Activated CD8-positive, alpha-beta T cell treated with anti-CD3 and anti-CD28 coated beads, Interleukin-2, amount 10 ng/mL, durations not matched to agents 7 days and 5 days (primary cell): ENCODE measurements at places on chromosomes 2 and 18. TPM values are rescaled to one million over a fixed set of nuclear protein-coding genes. Genes with fewer than 3 reads are reported as not detected.

DNA sequence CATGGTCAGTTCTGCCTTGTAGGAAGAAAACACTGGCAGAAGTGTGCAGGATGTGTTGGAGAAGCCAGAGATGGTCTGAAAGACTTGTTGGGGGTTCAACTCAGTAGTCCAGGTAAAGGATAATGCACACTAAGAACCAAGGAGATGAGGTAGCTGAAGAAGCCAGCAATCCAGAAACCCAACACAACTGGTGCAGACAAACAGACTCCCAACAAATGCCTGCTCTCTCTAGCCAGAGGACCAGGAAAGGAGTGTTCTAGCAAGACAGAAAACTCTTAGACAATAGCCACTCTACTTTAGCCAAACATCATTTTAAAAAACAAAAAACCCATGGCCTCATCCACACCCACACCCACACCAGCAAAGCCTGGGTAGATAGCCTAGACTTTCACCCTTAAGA is 33.9 kb downstream of the EVA1A start:
- no peaks in the 10 kb centered on the region for H3K36me3 ChIP-seq
- H3K4me3 ChIP-seq: no peak overlapping the region
- no peaks in the 10 kb centered on the region for H3K4me1 ChIP-seq
- no peak overlapping the region for H3K27ac ChIP-seq
- DNase-seq: no peak

- H3K4me3 ChIP-seq: no peak overlapping the region
- H3K27me3 ChIP-seq: no peaks in the 10 kb centered on the region
- no peak for DNase-seq
- H3K4me1 ChIP-seq: no peaks in the 10 kb centered on the region
Observed at GRCh38 chr2:120398051-120398995, 52.4 kb downstream of the INHBB start.

DNA sequence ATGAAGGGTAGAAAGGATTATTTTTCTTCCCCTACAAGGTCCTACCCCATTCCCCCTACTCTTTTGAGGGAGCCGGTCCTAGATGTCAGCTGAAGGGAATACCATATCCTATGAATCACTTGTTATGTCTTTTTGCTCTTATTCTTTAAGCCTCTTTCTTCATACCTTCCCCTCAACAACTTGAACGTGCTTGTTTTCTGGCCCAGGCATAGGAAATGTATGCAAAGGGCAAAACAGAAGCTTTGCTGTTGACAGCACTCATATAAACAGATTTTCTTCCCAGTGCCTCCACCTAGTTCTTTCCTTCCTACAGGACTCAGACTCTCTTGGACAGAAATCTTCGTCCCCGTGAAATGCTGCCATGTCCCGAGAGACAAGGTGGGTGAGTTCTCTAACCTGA is 64.6 kb downstream of the TMEM17 start:
- H3K4me1 ChIP-seq: no peaks in the 10 kb centered on the region
- H3K27ac ChIP-seq: no peak overlapping the region
- H3K27me3 ChIP-seq: peaks cover 2% of the 10 kb centered on the region
- DNase-seq: no peak
- no peaks in the 10 kb centered on the region for H3K36me3 ChIP-seq

DNA sequence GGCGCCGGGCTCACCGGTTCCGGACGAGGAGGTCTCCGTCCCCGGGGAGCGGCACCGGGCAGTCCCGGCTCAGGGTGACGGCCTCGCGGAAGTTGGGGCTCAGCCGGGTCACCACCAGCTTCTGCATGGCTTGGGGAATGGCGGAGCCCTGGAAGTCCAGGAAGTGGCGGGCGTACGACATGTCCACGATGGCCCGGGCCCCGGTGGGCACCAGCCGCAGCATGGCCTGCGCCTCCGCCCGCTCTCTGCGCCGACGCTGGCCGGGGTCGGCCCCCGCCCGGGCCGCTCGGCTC is 157 bp downstream of the PTGR3 start:
- H3K4me3 ChIP-seq: peak overlapping the region; percentile 90
- peaks cover 17% of the 10 kb centered on the region for H3K36me3 ChIP-seq
- no peak for DNase-seq
- H3K27ac ChIP-seq: peak overlapping the region; percentile 73

DNA sequence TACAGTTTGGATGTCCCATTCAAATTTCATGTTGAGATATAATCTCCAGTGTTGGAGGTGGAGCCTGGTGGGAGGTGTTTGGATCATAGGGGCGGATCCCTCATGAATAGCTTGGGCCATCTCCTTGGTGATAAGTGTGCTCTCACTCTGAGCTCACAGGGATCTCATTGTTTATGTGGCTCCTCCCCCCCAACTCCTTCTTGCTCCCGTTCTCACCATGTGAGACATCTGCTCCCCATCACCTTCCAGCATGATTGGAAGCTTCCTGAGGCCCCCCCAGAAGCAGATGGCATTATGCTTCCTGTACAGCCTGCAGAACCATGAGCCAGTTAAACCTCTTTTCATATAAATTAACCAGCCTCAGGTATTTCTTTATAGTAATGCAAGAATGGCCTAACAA is 3.0 kb upstream of the INPP1 start:
- H3K27me3 ChIP-seq: peaks cover 20% of the 10 kb centered on the region
- H3K4me1 ChIP-seq: peaks cover 17% of the 10 kb centered on the region
- no peak overlapping the region for H3K27ac ChIP-seq
- H3K36me3 ChIP-seq: peaks cover 3% of the 10 kb centered on the region
- no peak for DNase-seq
- no peak overlapping the region for H3K4me3 ChIP-seq

- no peak overlapping the region for H3K27ac ChIP-seq
- H3K4me1 ChIP-seq: no peaks in the 10 kb centered on the region
- H3K4me3 ChIP-seq: no peak overlapping the region
- peaks cover 10% of the 10 kb centered on the region for H3K27me3 ChIP-seq
- DNase-seq: no peak
Observed at GRCh38 chr18:8883409-8883668, 178.0 kb downstream of the MTCL1 start.

GRCh38 chr18:6835345-6835744 is 105.8 kb downstream of the ARHGAP28 start:
- no peaks in the 10 kb centered on the region for H3K36me3 ChIP-seq
- H3K4me3 ChIP-seq: no peak overlapping the region
- no peak for DNase-seq
- no peaks in the 10 kb centered on the region for H3K4me1 ChIP-seq

GRCh38 chr18:45164551-45164950 is 450.7 kb upstream of the SLC14A2 start:
- no peaks in the 10 kb centered on the region for H3K4me1 ChIP-seq
- H3K4me3 ChIP-seq: no peak overlapping the region
- no peak for DNase-seq
- H3K27me3 ChIP-seq: peaks cover 11% of the 10 kb centered on the region
- H3K27ac ChIP-seq: no peak overlapping the region

DNA sequence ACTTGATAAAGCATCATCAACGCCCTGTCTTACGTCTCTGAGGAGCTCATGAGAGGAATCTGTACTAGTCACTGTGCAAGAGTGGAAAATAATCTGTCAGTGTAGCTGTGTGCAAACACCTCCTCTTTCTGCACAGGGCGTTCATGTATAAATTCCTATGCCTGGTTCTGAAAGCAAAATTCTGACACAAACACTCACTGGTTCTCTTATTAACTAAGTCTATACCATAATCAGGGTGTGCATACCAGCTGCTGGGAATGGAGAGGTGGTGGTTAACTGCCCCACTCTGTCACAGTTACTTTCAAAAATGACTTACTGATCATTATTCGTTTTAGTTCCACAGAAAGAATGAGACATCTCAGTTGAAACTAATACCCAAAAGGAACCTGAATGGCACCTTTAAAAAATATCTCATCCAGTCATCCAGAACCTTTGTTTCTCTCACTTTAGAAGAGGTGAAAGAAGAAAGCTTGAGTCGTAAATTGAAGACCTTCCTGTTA is 35.7 kb downstream of the STK39 start:
- no peak for DNase-seq
- H3K36me3 ChIP-seq: peaks cover 20% of the 10 kb centered on the region
- H3K27ac ChIP-seq: no peak overlapping the region

DNA sequence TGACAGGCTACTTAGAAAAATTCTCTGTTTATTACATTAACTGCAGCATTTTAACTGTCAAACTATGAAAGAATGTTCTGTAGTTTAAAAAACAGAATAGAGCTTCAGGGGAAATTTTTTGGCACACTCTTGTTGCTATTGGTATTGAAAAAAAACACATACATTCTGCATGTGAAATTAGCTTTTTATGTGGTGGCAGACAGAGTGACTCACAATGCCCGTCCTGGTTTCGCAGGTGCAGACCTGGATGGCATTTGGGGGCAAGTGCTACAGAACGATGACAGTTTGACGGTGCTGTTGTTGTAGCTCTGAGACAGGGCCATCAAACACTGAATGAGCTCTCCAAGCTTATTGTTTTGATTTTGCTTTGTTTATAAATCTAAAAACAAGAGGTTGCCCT is 105.0 kb upstream of the MAP3K20 start:
- H3K27me3 ChIP-seq: peaks cover 8% of the 10 kb centered on the region
- H3K36me3 ChIP-seq: no peaks in the 10 kb centered on the region
- no peak overlapping the region for H3K4me3 ChIP-seq
- H3K27ac ChIP-seq: no peak overlapping the region
- peak; percentile 42 for DNase-seq
- peaks cover 11% of the 10 kb centered on the region for H3K4me1 ChIP-seq

DNA sequence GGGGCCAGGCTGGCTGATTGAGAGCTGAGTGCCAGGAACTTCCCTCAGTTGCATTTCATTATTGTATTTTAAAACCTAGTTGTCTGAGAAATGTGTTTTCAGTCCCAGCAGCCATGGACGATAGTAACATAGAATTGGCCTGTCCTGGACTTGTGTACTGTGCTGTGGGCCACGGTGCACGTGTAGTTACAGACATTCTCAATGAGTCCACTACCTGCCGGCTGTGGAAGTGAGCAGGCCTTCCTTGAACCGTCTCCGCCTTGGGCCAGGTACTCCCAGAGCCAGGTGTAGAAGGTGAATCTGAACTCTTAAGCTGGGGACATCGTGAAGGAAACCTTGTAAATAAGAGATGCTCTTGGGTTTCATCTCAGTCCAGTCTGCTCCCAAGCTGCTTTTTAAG is 47.0 kb downstream of the UBE2F start:
- H3K4me3 ChIP-seq: no peak overlapping the region
- H3K36me3 ChIP-seq: peaks cover 26% of the 10 kb centered on the region
- peaks cover 17% of the 10 kb centered on the region for H3K4me1 ChIP-seq
- no peak overlapping the region for H3K27ac ChIP-seq

DNA sequence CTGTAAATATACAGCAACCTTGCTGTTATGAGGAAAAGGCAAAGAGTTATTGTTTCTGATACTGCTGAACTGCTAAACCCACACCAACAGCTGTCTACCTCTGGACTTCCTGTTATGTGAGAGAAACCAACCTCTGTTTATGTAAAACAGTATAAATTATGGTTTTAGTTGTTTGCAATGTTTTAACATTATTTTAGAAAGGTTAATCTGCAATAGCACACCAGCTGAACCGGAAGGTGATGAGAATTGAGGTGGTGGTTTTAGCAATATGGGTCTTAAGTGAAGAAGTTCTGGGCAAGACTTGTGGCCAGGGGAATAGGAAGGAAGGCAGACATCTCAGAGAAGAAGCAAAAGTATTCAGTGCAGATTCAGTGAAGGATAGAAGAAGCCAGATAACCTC is 237.8 kb downstream of the PLCL1 start:
- no peaks in the 10 kb centered on the region for H3K27me3 ChIP-seq
- H3K36me3 ChIP-seq: no peaks in the 10 kb centered on the region

GRCh38 chr2:23607925-23608324 is 222.9 kb downstream of the KLHL29 start:
- no peak overlapping the region for H3K27ac ChIP-seq
- no peak overlapping the region for H3K4me3 ChIP-seq
- peaks cover 7% of the 10 kb centered on the region for H3K36me3 ChIP-seq
- peaks cover 11% of the 10 kb centered on the region for H3K4me1 ChIP-seq

DNA sequence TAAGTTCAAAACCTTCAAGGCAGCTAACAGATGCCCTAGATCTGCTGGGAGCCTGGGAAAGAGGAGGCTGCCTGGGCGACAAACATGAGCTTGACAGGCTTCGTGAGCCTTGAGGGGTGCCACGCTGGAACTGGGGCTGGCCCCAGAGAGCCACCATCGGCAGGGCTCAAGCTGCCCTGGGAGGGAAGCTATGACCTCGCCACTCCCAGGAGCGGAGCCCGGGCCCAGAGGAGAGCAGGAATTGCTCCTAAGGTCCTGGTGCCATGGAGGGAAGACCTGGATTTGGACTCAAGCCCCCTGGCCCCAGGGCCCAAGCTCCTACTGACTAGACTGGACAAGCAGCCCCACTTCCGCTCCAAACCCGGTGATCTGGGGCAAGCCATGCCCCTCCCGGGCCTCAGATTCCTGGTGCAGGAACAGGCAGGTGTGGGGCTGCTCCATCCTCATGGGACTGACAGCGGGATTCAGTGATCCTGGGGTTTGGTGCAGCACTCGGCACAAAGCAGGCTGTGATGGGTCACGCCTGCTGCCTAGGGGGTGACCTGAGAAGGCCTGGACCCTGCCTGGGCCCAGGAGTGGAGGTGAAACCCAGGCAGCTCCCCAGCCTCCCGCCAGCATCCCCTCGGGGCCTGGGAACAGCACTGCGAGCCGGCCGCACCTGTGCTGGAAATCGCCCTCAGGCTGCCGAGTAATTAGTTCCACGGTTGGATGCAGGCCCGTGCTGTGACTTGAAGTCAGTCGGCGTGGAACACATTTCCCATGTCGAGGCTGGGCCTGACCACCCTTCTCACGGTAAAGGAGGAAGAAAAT is 246.9 kb downstream of the NDUFA10 start:
- H3K27me3 ChIP-seq: no peaks in the 10 kb centered on the region
- no peak overlapping the region for H3K4me3 ChIP-seq
- no peak for DNase-seq

DNA sequence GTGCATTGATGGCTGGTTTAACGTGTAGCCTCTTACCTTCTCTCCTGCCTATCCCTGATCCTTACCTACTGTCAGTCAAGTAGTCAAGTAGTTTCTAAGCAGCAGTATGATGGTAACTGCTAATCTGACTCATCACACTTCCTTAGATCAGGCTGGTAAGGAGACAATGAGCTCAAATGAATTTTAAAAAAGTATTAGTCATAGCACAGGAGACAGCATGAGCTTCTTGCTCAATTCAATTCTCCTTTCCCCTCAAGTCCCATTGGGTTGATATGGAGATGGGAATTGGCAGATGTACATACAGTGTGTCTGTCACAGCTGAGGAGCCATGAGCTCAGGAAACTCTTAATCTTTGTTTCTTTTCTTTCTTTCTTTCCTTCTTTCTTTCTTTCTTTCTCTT is 799.7 kb downstream of the LRP1B start:
- no peaks in the 10 kb centered on the region for H3K27me3 ChIP-seq
- H3K36me3 ChIP-seq: no peaks in the 10 kb centered on the region
- H3K4me3 ChIP-seq: no peak overlapping the region
- DNase-seq: no peak
- H3K27ac ChIP-seq: no peak overlapping the region

RAB17 gene
- 0.16 TPM for total RNA-seq

RGPD4 gene
- total RNA-seq: not detected

EPHA4 gene
- total RNA-seq: 1.5 TPM

VWC2L gene
- total RNA-seq: not detected

KLHL29 gene
- total RNA-seq: 4.4 TPM

HPCAL1 gene
- total RNA-seq: 56.6 TPM

MOCOS gene
- 0.21 TPM for total RNA-seq

METTL21A gene
- total RNA-seq: 22.9 TPM

LIMS4 gene
- 0.78 TPM for total RNA-seq
